ENCODE measurements at places on chromosomes 16 and 17.

DNA sequence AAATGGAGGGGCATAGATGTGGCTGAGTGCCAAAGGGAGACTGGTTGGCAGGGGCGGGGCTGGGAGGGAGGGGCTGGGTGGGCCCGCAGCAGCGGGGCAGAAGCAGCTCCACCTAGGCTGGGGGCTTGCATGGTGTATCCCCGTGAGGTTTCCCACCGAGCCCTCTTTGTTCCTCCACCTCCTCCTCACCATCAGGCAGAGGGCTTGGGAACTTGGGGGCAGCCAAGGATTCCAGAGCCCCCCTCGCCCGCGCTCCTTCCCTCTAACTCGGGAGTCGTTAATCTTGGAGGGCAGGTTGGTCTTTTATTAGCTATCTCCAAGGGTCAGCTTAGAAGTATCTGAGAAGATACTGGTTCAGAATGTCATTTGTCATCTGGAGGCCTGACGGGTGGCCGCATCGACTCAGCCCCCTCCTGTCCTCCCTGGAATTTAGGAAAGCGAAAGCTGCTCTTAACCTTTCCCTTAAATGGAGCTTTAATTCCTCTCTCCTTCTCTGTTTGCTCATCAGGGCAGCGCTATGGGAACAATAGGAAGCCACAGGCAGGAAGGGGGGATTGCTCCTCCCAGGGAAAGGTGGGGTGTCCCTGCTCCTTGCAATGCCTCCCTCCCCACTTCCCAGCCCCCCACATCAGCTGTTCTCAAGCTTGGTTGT, 274.3 kb upstream of the XYLT1 start:
- no peak for DNase-seq

DNA sequence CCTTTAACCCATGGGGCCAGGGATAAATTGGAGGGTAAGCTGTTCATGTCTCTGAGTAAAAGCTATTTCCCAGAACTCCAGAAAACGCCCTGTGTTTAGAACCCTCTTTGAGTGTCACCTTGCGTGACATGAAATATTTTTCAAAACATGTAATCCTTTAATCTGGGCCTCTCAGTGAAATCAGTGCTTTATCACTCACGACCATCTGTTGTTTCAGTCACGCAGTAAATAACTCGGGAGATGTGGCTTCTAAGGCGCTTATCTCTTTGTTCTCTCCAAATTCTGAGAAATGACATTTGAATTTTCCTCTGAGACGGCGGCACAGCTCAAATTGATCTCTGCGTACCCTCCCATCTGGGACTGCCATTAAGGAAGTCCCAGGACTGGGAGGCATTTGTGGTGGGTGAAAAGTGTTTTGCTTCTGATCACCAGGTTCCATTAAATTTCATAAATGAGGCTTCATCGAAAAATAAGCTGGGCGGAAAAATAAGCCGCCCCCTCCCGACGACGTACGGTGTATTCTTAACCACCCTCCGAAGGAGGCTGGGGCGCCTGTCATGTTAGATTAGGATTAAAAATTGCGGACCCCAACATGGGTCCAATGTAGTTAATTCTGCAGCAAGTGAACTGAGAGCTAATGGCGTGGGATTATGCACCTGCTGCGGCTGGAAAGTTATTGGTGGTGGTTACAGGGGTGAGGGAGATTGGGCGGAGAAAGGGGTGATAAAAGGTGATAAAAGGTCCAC, 12.7 kb downstream of the WFDC1 start:
- DNase-seq = no peak

DNA sequence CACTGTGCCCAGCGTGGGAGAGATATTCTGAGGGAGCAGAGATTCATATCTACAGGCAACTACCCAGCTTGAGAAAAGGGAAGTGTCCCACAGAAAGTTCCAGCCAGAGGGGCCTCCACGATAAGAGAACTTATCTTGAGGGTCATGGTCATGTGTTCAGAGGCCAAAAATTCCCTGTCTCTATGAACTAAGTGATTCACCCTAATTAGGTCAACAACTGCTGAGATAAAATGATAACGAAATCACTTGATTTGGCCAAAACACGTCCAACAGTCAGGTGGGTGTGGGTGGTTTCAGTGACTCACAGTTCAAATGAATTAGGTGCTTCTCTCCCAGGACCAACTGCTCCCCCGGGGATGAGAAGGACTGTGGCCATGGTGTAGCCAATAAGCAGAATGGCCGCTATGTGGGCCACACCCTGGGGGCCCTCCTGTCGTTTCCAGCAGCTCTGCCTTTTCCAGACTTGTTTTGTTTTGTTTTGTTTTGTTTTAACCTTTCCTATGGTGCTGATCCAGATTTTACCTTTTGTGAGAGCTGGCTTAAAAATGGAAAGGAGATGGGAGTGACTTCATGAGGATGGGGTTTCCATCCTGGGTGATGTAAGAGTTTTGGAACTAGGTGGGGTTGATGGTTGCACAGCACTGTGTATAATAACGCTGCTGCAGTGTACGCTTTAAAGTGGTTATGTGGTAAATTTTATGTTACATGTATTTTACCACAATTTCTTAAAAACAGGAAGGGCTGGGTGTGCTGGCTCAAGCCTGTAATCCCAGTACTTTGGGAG, 8.7 kb downstream of the DNAI2 start:
- peak; percentile 18 for DNase-seq

GRCh38 chr17:42312285-42313130, 24.2 kb downstream of the STAT5A start:
- peak; percentile 90 for DNase-seq

DNA sequence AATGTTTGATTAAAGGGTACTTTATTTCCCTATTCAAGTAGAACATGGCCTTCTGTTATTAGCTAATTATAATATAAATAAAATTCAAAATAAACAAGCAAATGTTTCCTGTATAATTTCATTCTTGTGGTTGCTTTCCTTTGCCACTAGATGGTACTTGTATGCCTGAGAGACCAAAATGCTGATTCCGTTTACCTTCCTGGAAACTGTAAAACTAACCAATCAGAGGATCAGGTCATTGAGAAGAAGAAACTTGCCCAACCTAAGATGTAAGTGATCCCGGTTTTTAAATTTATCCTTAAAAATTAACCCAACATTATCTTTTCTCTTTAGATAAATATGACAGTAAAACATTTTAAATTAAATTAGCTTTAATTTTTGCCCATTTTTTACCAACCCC, 8.1 kb upstream of the ABCA5 start:
- DNase-seq = peak; percentile 52

DNA sequence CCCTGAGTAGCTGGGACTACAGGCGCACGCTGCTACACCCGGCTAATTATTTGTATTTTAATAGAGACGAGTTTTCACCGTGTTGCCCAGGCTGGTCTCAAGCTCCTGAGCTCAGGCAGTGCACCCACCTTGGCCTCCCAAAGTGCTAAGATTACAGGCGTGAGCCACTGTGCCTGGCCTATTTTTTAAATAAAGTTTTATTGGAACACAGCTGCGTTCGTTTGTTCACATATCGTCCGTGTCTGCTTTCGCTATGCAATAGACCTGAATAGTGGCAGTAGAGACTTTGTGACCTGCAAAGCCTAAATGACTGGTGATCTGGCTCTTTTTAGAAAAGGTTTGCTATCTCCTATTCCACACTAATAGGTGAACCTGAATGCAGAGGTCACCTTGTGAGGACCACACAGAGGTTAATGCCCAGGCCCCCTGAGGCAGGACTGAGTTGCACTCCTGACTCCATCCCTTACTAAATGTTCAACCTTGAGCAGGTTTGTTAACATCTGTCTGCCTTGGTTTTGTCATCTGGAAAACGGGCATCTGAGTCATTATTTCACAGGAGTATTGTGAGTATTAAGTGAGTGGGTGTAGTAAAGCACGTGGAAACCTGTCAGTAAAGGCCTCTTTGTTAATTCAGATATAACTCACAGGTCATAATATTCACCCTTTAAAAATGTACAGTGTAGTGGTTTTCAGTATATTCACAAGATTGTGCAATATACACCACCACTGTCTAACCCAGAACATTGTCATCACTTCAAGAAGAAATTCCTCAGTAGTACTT, 157.5 kb upstream of the CACNG5 start:
- no peak for DNase-seq
